ENCODE measurements at places on chromosomes 2 and 18.

DNA sequence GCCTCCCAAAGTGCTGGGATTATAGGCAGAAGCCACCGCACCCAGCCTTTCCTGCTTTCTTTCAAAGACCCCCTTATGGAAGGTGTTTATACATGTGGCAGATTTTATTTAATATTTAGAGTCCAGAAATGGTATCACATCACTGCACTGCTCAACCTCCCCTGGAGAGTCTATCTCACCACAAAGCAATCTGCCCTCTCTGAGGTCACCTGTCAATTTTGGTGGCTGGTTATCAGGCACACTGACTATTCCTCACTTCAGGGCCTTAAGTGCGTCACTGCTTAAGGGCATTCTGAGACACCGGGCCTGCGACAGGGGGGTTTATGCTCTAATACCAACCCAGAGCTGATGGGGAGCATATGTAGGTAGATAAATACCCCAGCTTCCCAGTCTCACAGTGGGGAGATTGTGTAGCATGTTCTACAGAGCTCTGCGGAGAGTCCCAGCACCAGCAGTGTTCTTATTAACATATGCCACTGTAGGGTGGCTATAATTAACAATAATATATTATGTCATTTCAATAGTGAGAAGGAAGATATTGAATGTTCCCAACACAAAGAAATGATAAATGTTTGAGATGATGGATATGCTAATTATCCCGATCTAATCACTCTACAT is 42.7 kb upstream of the ZDBF2 start:
- no peak for DNase-seq

GRCh38 chr2:218400167-218400929 is 680 bp downstream of the CTDSP1 start:
- DNase-seq: peak; percentile 32

- DNase-seq: no peak
Observed at GRCh38 chr2:136255648-136256461, 137.9 kb upstream of the CXCR4 start.

- no peak for DNase-seq
Observed at GRCh38 chr2:11387843-11388242, 43.4 kb upstream of the ROCK2 start.

Measured in T-helper 22 cell (primary cell).